ENCODE measurements at places on chromosomes 3 and 15. TPM values are rescaled to one million over a fixed set of nuclear protein-coding genes. Genes with fewer than 3 reads are reported as not detected.
A peak's percentile ranks its signal among the peaks of the same experiment; 100 is the strongest.

DNA sequence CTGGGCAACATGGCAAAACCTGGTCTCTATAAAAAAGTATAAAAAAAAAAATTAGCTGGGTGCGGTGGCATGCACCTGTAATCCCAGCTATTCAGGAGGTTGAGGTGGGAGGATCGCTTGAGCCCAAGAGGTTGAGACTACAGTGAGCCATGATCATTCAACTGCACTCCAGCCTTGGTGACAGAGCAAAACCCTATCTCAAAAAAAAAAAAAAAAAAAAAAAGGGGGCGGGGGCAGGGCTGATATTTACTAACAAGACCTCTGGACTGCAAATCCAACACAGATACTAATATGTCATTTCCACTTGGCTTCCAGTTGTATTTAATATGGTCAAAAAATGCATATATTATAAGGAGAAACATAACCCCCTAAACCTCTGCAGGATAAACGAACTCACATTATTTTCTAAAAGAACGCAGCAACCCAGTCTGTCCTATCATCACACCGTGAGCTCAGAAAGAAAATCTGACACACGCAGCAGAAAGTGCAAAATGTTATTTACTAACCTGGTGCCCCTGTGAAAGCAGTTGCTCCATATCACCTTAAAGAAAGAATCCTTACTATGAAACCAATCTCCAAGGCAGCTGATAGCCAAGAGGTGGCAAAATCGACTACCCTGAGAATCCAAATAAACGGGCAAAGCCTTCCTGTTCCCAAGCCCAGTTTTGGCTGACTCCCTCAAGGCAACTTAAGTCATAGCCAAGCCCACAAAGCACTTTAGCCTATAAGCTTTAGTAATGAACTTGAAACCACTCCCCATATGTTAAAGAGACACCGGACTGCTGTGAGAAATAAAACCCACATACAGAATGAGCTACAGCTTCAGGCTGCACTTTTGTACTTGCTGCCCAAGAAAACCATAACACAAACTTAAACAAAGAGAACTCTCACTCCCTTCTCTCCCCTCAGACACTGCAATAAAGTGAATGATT is 39.3 kb downstream of the PLD1 start:
- peak; percentile 16 for DNase-seq

DNA sequence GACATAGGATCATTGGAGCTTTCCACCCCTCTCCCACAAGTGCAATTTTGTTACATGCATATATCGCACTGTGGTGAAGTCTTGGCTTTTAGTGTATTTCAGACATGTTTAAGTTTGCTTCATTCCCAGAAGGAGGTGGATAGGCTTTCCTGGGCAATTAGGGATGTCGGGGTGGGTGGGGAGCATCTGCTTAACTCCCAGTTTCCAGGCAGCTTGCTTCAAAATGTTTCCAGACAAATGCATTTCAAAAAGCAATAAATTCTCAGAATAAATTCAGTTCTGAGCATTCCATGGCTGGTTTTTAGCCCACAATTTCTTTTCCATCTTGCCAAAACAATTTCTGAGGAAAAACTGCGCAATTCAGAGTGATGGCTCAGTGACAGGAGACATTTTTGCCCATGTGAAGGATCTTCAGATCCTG is 227.7 kb upstream of the ZPLD1 start:
- no peak for DNase-seq

DNA sequence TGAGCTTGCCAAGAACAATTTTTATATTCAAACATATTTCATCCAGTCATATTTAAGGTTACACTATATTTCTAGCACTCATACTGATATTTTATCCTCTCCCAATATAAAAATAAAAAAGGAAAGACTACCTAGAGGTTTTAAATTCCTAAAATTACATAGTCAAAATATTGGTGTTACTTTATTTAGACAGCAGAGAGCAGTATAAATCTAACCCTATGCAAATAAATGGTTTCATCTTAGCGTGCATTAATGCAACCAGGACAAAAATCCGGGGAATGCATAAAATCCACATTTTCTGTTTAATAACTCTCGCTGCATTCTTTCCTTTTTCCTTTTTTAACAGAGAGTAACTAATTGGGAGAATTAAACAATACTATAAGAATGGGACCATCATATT is 1447.4 kb upstream of the ALCAM start:
- no peak for DNase-seq

DNA sequence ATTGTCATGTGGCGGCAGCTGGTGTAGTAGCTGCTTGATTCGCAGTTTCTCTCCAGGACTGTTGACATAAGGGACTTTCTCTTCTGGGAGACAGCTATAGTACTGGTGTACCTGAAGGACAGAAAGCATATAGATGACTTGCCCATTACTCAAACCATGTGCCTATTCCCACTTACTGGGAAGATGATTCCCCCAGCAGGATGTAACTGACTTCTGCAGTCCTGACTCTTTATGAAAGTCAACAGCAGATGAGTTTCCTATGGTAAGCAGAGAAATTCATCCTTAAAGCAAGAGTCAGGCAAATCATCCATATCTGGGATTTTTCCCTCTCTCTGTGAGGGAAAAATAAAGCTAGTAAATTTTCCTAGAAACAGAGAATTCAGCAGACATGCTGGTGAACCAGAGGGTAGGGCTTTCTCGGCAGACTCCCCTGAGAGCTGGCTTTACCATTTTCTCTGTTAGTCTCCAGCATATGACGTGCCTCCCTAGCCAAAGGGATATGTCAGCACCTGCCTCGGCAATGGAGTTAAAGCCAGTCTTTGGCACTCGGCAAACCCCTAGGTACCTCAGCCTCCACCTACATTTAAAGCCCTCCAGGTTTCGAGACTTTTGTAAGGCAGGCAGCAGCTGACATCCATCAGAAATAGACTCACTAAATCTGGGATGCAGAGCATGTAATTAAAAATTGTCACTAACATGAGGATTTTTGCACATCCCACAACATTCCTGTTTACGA is 62.1 kb downstream of the PRICKLE2 start:
- DNase-seq, result no peak

DNA sequence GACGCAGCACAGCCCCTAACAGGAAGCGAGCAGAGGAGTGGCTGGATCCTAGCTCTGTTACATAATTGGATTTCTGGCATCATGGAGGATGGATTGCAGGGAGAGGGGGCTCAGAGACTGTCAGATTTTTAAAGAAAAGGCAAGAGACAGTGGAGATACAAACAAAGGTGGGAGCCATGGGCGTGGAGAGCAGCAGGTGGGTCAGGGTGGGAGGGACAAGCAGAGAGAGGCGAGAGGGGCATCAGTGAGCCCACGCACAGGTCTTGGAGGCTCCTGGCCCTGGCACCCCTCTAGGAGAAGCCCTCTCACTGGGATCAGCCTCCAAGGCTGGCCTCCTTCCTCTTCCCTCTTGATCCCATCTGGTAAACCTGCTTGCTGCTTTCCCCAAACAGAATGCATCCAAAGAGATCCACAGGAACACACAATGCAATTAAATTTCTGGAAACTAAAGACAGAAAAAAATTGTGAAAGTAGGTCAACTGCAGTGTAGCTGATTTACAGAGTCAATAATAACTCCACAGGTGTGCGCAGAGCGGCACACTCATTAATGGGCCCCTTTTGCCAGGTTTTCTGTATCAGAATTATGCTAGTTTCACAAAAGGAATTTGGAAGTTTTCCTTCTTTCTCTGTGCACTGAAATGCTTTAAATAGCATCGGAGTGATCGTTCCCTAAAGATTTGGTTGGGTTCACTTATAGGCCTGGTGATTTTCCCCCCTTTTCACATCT is 66.1 kb downstream of the LSM3 start:
- no peak for DNase-seq

C2CD4A gene
- total RNA-seq, result 0.32 TPM

PEX5L gene
- total RNA-seq, result 3.2 TPM
